ENCODE measurements at places on chromosomes 7 and 10.

DNA sequence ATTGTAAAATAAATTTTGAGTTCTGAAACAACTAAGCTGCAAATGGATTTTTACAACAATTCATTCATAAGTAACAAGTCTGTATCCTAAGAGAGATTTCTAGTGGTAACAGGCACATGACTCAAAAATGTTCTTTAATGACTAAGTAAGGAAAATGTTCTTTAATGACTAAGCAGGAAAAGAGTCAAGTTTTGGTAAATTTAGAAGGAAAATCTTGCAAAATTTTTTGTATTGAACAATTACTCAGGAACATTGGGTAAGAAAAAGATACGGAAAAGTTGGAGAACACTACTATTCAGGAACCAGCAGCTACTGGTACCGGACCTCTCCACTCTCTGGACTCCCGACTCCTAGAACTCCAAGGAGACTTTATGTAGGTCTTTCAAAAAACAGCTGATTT, 33.5 kb downstream of the HYCC1 start:
- no peak for DNase-seq

DNA sequence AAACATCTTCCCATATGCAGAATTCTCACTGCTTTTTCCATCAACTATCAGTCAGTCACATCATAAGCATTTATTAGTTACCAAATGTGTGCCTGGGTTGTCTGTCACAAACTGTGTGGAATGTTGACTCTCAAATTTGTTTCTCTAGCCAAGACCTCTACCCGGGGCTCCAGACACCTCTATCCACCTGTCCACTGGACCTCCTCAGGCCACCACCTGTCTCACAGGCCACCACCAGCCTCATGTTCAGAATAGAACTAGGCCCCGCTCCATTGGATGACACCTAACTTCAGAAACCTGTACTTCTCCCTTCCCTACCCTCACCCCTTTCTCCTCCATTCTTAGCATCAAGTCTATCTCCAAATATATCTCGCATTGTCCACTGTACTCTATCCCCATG, 176.9 kb downstream of the CHN2 start:
- DNase-seq: no peak

DNA sequence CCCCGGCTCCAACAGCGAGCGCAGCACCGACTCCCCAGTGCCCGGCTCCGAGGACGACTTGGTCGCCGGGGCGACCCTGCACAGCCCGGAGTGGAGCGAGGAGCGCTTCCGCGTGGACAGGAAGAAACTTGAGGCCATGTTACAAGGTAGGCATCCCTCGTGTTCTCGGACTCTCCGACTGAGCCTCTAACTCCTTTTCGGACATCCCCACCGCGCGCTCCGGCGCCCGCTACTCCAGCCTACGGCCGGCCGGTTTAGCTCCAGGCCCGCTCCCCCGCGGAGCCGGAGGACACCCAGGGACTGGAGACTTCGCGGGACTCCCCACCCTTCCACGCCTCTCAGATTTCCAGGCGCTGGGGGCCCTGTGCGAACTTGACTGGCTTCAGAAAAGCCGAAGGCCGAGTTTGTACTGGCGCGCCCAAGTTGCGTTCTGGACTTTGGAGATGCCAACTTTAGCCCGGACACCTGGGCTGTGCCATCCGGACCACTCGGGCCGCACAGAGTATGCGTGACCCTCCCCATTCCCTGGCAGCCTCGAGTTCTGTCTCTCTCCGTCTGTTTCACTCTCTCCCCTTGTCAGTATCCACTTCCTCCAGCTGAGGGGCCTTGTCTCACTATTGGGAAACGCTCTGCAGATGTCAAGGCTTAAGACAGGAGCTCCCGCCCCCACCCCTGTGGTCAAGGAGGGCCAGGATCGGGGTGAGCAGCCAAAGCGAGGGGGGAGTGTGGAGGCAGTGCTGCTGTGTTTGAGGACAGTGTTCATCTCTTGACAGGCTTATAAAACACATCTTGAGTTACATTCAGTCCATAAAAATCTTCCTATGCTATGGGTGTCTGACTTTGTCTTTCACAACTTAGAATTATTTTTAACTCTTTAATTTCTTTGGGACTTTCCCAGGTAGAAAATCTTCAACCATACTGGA, 777 bp downstream of the BICC1 start:
- no peak for DNase-seq

- no peak for DNase-seq
Measured at GRCh38 chr10:8628351-8628750, 573.9 kb downstream of the GATA3 start.

DNA sequence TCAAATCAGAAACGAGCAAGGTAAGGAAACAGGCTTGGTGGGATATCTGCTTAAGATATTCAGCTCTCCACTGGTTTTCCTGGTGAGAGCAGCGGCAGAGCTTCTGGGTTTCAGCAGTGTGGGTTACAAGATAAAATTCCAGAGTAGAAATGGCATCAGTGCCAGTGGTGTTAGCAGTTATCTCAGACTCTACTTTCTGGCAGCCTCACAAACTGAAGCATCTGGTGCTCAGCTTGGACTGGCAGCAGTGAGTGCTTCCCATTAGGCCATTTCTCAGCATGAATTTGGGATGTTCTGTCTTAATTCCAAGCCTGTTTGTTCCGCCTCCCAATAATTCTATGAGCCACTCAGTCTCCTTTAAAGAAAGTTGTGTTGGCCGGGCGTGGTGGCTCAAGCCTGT, 6.9 kb upstream of the GSTO2 start:
- DNase-seq: no peak

DNA sequence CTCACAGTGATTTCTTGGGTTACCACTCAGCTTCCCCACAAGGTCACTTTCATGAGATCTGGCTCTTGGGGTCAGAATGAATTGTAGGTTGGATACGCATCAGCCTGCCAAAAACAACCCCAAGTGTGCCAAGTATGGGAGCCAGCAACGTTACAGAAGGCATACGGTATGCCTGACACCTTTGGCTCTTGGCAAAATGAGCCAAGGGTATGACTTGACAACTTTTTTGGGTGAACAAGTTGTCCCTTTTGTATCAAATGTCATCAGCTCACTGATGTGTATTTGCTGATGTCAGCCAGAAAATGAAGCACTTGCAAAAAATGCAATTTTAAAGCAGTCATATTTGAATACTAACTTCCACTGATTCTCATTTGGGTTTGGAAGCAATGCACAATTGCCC, 168.4 kb downstream of the CACNB2 start:
- DNase-seq: no peak

GRCh38 chr10:119346095-119346832, 138.9 kb downstream of the GRK5 start:
- DNase-seq: no peak

DNA sequence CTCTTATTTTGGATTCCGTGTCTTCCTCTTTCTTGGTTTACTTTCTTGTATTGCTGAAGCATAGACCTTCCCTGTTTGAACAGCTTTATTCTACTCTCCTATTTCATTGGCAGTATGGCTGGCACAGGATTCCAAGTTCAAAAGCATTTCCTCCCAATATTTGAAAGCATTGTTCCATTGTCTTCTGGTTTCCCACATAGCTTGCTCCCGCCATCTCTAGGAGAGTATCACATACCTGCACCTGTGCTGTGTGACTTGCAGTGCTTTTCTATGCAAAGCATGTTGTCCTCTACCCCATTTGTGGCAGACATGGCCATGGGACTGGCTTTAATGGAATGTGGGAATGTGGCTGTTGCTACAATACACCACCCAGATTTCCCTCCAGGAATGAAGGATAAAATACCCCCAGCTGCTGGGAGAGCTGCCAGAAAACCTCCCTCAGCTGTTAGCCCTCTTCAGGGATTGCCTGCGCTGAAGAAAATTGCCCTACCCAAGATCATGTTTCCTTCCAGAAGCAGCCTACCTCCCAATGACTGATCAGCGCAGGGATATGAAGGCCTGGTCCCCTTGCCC, 6.9 kb upstream of the MYOF start:
- DNase-seq: no peak

DNA sequence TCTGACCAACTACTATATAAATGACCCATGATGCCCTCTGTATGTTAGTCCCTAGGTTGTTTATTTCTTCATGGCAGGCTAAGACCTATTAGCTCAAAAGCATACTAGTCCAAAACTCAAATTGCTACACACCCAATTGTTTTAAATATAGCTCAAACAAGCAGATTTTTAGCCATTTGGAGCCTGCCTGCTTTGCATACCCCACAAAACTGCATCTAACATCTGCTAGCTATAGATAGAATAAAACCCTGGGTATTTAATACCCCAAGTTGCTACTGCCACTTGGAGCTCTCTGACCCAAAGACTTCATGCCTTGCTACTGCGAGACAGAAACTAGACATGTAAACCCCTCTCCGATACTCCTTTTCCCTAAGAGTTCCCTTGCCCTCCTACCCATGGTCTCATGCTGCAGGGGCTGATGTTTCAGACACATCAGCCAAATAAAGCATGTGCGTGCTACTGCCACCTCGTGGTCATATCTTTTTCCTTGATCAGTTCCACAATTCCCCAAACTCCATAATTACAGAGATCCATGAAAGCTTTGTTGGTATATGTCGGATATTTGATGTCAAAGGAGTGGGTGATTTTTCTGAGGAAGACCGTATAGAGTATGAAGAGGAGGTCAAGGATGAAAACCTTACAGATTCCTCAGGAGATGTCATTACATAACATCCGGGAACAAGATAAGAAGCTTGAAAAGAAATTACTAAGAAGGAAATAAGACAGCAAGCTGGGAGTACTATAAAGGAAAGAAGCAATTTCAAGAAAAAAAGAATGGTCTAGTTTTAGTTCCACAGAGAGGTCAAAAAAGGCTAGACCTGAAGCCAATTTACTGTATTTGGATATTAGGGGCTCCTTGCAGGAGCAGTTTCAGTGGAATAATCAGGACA, 386.6 kb downstream of the SH2D4B start:
- DNase-seq: no peak

DNA sequence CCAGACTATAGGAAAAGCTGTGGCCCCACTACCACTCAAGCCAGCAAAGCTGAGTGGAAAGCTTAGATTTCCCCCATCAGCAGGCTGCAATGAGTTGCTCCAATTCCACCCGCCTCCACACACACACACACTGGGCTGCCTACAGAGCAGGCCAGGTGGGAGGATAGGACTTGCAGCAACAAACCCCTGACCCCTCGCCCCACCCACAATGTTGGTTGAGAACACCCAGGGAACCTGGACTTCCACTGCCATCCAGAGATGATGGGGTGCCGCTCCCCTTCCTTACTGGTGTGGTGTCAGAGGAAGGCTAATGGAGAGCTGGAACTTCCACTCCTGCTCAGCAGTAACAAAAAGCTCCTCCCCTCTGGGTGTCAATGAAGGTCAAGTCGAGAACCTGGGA, 16.8 kb upstream of the PLEKHA1 start:
- DNase-seq: no peak

GRCh38 chr7:130998993-130999602, 265.1 kb upstream of the KLF14 start:
- no peak for DNase-seq

GRCh38 chr7:146411975-146412374, 295.4 kb downstream of the CNTNAP2 start:
- DNase-seq: no peak

GRCh38 chr7:135748770-135749169, at the start of gene FAM180A:
Gene FAM180A (minus strand): TSS chr7:135748813. CDS start chr7:135748580, 233 bp downstream.
- no peak for DNase-seq

GRCh38 chr10:49010295-49010694, 70.7 kb upstream of the LRRC18 start:
- DNase-seq: no peak

GRCh38 chr10:60293581-60294175, 96.0 kb downstream of the ANK3 start:
- DNase-seq: no peak

Data from GM12891 (cell line).